ENCODE measurements at places on chromosomes 6 and 20.
A peak's percentile ranks its signal among the peaks of the same experiment; 100 is the strongest.

- no peak for DNase-seq
These were observed 329.5 kb upstream of the KHDRBS2 start for GRCh38 chr6:62615366-62616015.

GRCh38 chr6:142914937-142915697 is 29.9 kb downstream of the HIVEP2 start:
- DNase-seq = no peak

DNA sequence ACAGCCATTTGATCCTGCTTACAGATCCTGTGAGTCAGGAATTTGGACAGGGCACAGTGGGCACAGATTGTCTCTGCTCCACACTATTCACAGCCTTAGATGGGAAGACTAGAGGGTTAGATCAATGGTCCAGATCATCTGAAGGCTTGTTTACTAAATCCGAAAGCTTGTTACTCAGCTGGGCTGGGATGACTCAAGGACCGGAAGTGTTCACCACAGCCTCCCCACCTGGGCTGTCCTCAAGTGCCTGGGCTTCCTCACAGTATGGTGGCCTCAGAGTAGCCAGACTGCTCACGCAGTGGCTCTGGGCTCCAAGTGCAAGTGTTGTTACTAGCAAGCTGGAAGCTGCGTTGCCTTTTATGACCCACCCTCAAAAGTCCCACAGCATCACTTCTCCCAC is 75.4 kb upstream of the INSM1 start:
- DNase-seq = no peak

GRCh38 chr6:1584996-1585668 is 24.6 kb upstream of the FOXC1 start:
- DNase-seq = no peak

DNA sequence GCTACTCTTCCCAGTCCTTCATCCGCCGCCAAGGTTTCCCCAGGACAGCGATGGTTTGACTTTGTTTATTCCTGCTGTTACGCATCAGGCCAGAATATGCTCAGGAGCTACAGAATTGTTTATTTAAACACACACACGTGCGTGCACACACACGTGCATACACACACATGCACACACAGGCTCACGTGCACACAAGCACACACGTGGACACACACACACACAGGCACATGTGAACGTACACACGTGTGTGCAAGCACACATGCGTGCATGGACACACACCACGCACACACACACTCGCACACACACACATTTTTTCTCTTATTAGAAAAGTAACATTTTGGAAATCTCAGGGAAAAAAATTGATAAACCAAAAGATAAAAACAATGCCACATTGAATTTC is 64.6 kb upstream of the UST start:
- no peak for DNase-seq

GRCh38 chr6:56690519-56691285 is 48.0 kb upstream of the DST start:
- peak; percentile 78 for DNase-seq

DNA sequence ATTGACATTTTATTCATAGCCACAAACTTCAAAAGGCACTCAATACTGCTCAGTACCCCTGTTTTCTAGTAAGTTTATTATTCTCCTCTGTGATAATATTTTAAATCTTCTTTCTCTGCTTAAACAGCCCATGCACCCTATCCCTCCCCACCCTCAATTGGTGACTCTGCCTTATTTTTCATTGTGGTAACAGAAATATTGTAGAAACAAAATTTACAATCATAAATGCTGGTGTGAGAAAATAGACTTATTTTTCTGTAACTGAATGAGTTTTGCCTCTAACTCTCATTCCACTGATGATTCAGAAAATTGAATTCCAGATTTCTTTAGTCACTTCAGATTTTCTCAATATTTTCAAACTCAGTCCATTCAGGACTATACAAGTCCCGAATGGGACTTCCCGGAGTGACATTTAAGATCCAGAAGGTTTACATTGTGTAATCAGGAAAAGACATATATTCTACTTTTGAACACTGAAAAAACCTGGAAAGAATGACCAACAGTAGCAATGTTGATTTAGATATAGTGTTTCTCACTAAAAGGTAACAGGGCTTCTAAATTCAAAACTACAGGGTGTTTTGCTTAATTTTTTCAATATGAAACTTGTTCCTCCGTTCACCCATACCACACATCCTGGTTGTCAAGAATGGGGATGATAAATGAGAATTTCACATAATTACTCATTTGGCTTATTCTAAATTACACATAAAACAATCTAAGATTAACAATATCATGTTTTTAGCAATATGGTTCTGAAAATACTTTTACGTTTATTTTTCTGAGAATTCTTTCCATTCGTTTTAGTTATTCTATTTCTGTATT is 34.8 kb upstream of the UST start:
- DNase-seq = no peak

DNA sequence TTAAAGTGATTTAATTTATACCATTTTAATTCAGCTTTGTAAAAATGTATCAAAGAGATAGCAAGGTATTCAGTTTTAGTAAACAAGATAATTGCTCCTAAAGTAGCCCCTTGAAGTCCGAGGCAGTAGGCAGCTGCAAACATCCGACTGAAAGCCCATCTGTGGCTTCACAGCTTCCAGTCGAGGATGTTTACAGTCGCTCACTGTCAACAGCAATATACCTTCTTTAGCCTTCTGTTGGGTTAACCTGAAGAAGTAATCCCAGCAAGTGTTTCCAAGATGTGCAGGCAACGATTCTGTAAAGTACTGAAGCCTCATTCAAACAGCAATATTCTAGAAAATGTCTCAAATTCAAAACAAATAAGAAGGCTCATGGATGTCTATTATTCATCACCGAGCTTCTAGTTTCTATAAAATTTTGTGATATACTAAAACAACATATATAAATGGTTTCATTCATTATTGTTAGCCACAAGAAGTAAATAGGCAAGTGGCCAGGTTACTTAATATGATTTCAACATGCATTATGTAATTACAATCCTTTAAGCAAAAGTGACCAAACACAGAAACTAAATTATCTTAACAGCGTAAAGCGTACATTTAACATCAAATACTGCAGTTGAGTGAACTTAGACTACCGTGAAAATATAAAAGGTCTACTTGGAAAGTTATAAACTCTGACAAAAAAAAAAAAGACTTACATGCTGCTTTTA is 115.0 kb downstream of the OGFRL1 start:
- DNase-seq = peak; percentile 45

- DNase-seq = no peak
These were observed 83.6 kb downstream of the SMOC2 start for GRCh38 chr6:168524571-168525001.

DNA sequence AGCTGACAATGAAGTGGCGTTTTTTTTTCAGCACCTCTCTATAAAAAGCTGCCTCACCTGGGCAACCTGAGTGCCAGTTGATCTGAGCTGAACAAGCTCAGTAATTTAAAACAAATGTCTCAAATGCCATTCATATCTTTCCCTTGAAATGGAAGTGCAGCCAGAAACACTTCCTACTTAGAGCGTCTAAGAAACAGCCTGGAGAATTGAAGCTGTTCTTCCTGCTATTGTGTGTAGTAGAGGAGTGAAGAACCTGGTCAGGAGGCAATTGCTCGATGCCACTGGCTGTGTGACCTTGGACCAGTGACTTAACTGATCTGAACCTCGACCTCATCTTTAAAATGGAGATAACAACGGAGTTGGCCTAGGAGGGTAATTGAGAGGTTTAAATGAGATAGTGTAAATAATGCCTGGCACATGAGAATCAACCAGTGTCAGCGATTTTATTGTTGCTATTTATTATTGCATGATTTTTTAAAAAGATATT is 95.4 kb upstream of the FOXQ1 start:
- DNase-seq = no peak

- no peak for DNase-seq
These were observed 9.3 kb downstream of the ULBP2 start for GRCh38 chr6:149951096-149951495.

DNA sequence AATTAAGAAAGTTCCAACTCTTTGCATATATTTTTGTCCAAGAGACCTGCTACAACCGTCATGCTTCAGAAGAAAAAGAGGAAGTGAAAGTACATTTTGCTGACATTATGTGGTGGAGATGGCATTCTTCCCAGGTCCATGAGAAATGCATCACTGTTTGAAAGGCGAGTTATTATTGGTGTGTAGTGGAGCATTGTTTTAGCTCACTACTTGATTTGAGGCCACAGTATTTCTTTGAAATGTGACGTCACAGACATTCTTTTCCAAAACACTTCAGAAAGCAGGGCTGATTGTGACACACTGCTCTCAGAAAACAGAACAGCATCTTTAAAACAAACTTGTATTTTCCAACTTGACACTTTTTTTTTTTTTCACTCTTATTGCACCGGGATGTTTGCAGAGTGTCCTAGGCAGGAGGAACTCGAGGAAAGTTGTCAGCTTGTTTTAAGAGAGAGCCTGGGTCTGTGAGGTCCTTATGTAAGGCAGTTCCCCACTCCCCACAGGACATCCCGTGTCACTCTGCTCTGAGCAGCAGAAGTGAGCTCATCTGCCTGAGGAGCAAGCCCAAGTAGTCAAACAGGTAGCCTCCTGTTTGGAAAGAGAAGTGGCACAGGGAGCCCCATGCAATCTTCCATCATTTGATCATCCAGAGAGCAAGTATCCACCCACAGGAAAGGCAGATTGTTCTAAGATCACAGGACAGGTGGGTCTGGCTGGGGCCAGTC is 1.1 kb downstream of the SPTLC3 start:
- peak; percentile 56 for DNase-seq

DNA sequence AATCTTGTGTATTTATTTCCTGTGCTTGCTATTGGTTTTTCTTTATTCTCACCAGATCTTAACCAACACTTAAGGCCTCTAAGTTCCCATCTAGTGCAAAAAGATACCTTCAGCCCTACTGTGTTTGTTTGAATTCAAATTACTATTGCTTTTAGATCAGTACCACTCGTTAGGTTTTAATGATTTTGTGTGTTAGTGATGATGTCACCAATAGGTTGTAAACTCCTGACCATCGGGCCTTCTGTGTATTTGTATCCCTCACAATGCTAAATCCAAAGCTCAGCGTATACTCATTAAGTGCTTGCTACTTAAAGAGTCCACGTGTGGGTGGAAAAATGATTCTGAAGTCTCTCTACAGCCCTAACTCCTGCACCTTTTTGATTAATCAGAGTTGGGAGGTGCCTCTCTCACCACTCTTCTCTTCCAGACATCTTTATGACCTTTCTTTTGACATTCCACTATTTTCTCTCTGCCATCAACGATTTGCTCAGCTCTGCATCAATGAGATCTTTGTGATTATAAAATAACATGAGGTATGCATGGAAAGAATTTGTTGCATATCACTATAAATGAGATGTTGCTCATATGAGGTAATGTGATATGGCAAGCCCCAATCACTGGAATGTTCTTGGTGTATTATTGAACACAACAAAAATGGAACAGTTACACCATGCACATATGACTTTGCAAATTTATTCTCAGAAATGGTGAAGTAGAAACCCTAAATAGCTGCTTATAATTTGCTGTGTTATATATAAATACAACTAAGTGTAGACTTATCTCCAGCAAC is 55.1 kb upstream of the LAMA2 start:
- DNase-seq = no peak

- peak; percentile 74 for DNase-seq
These were observed 1.5 kb downstream of the PABPC1L start for GRCh38 chr20:44911264-44911921.

- peak; percentile 88 for DNase-seq
These were observed 14.8 kb upstream of the FAM83C start for GRCh38 chr20:35306931-35307517.

GRCh38 chr20:50545126-50545525 is 34.9 kb downstream of the PTPN1 start:
- no peak for DNase-seq

DNA sequence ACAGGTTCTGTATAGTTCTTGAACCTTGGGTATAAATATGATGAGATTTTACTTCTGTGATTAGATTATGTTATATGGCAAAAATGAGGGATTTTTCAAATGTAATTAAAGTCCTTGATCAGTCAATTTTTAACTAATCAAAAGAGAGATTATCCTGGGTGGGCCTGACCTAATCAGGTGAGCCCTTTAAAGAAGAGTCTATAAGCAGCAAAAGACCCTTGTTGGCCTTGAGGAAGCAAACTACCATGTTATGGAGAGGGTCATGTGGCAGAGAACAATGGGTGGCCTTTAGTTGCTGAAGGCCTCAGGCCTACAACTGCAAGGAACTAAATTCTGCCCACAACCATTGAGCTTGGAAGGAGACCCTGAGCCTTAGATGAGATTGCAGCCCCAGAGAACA is 102.5 kb upstream of the RIPOR2 start:
- DNase-seq = no peak

- no peak for DNase-seq
These were observed 27.1 kb downstream of the C20orf173 start for GRCh38 chr20:35502352-35502751.

- no peak for DNase-seq
These were observed 285.4 kb downstream of the SYNE1 start for GRCh38 chr6:152351742-152352141.

DNA sequence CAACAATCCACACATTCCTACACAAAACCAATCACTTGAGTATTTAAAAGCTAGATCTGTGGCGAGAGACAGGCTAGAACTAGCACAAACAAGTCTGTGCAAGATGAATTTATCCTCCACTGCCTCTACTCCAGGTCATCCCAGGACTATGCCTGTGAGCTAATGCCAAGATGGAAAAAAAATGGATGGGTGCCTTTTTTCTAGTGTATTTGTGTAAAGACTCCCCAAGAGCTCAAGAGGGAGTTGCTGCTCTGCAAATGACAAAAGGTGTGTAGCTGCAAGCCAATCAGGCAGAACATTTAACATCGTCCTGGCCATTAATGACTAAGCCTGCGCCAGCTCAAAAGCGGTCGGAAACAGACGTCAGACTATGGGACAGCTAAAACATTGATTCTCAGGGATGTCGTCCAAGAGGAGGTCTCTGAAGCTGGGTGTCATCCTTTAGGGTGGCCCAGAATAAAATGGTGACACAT is 21.9 kb downstream of the ATXN1 start:
- DNase-seq = no peak
